ENCODE measurements at places on chromosomes 1 and 21. TPM values are rescaled to one million over a fixed set of nuclear protein-coding genes. Genes with fewer than 3 reads are reported as not detected.

CASZ1 gene
- 32.4 TPM for total RNA-seq

MNDA gene
- total RNA-seq: 4.6 TPM

MATN1 gene
- total RNA-seq: not detected

SKI gene
- 26.7 TPM for total RNA-seq

GRCh38 chr1:11051781-11052511 lies 4.9 kb upstream of the MASP2 start:
- H3K27ac ChIP-seq: no peak overlapping the region
- no peaks in the 10 kb centered on the region for H3K4me1 ChIP-seq
- DNase-seq: no peak

ZSWIM5 gene
- 3.3 TPM for total RNA-seq

DNA sequence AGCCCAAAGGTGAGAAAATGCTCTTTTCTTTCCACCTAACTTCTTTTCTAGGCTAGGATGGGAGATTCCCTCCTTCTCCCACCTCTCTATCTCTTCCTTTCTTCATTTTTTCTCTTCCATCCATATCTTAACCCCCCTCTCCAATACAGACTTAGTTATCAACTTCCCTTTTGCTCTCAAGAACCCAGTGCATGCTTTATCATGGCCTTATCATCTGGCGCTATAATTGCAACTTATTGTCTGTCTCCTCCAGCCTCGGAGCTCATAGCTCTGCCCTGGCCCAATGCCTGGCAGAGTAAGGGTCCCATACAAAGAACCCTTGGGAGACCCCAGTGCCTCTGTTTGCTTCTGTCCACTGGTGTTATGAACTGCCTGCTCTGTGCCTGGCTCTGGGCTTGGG lies 71.0 kb upstream of the NFASC start:
- DNase-seq: no peak
- no peaks in the 10 kb centered on the region for H3K27me3 ChIP-seq
- no peak overlapping the region for H3K27ac ChIP-seq
- no peaks in the 10 kb centered on the region for H3K4me1 ChIP-seq

DNA sequence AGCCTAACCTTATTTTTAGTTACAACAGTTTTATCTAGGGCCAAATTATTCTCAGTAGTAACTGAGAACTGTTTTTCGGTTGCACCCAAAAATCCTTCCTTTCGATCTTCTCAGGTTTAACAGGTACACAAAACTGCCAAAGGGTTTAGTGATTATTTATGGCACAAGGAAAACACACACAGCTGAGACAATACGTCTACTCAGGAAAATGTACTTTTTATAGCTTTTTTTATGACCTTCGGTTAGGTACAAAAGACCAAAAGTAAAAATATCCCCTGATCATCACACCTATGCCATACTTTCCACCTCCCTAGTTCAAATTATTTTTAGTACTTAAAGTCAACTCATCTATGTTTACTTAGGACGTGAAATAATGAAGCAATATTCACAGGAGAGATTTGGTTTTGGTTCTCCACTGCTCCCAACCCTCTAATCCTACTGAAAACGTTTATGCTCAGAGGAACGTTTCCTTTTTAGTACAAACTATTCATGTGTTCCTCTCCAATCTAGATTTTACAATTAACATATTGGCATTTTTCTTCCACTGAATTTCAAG lies 48.7 kb downstream of the TTLL7 start:
- no peaks in the 10 kb centered on the region for H3K27me3 ChIP-seq
- H3K4me3 ChIP-seq: no peak overlapping the region
- no peak for DNase-seq
- H3K4me1 ChIP-seq: no peaks in the 10 kb centered on the region
- H3K27ac ChIP-seq: no peak overlapping the region

DNA sequence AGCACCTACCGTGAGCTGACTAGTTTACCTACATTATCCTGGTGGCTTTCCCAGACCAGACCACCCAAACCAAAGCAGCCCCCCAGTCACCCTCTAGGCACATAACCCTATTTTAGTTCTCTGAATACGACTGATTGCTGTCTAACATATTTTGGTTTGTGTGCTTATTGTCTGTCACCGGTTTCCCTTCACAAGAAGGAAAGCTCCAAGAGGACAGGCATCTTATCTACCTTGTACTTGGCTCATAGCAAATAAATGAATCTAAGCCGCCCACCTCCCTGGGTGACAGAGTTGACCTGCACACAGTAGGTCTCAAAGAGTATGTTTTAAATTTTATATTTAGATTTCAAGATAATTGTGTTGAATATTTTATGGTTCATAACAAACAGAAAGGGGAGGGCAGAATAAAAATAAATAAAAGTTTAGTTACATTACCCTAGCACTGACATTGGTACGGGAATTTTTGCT lies 904 bp upstream of the PRDX6 start:
- peaks cover 13% of the 10 kb centered on the region for H3K4me1 ChIP-seq
- no peaks in the 10 kb centered on the region for H3K27me3 ChIP-seq
- DNase-seq: no peak
- H3K4me3 ChIP-seq: peak overlapping the region; percentile 98
- no peaks in the 10 kb centered on the region for H3K36me3 ChIP-seq

- H3K27ac ChIP-seq: no peak overlapping the region
- no peaks in the 10 kb centered on the region for H3K27me3 ChIP-seq
- H3K4me3 ChIP-seq: no peak overlapping the region
- H3K4me1 ChIP-seq: no peaks in the 10 kb centered on the region
- DNase-seq: no peak
Observed at GRCh38 chr1:66050123-66050522, 257.4 kb downstream of the PDE4B start.

ELAPOR1 gene
- 220 TPM for total RNA-seq

DNA sequence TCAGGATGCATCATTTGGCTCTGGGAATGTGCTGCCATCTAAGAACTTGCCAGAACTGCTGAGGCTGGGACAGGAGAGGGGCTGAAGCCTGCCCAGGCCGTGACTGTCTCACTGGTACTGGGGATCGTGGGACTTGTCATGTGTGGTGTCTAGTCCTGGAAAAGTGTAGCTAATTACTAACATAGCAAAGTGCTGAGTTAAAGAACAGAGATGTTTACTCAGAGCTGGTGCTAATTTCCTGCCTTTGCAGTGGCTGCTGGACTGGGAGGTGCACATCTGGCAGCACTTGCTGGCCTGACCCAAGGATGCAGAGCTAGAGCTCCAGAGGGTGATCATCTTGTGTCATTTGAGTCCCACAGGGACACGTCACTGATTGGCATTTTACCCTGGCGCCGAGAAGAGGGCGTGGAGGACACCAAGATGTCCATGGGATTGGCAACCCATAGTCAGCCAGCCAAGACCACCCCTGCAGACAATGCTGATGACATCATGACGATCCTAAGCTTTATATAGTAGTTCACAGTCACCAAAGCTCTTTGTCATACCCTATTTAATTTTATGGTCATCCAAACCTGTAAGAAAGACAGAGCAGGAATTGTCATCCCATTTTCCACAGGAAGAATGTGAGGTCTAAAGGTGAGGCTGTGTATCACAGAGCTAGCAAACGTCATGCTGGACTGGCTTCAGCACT lies 110.1 kb upstream of the SLC44A3 start:
- H3K27me3 ChIP-seq: no peaks in the 10 kb centered on the region
- H3K27ac ChIP-seq: peak overlapping the region; percentile 9
- H3K4me3 ChIP-seq: no peak overlapping the region
- H3K4me1 ChIP-seq: no peaks in the 10 kb centered on the region
- no peak for DNase-seq

DNA sequence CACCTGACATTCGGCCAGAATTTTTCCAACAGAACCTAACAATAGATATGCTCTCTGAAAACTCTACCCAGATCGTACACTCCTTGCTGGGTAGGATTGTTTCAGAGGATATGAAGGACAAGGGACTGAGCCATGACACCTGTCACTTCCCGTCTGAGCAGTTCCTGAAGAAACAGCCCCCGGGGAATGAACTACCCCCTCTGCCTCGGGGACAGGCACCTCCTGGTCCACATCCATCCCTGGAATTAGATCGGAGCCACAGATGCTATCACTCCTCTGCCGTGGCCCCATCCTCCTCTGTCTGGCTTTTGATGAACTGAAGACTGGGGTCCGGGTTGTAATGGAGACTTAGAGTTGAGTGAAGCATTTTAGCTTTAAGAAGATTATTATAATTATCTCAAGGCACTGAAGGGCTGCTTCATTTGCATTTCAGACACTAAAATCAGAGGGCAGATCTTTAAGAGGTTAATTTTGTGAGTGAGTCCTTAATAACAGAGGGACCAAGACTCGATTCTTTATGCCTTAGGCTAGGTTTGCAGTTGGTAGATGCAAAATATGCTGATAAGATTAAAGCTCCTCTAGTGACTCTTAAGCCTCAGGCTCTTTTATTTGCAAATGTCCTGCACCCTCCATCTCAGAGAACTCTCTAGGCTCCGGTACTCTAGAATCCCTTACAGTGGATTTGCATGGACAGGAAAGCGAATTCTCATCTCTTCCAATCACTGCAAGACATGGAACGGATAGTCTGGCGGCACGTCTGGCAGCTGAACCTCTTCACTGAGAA lies 333.8 kb downstream of the KIF26B start:
- H3K4me1 ChIP-seq: no peaks in the 10 kb centered on the region
- no peaks in the 10 kb centered on the region for H3K27me3 ChIP-seq
- DNase-seq: no peak
- H3K36me3 ChIP-seq: no peaks in the 10 kb centered on the region
